ENCODE measurements at places on chromosomes 4 and X.

DNA sequence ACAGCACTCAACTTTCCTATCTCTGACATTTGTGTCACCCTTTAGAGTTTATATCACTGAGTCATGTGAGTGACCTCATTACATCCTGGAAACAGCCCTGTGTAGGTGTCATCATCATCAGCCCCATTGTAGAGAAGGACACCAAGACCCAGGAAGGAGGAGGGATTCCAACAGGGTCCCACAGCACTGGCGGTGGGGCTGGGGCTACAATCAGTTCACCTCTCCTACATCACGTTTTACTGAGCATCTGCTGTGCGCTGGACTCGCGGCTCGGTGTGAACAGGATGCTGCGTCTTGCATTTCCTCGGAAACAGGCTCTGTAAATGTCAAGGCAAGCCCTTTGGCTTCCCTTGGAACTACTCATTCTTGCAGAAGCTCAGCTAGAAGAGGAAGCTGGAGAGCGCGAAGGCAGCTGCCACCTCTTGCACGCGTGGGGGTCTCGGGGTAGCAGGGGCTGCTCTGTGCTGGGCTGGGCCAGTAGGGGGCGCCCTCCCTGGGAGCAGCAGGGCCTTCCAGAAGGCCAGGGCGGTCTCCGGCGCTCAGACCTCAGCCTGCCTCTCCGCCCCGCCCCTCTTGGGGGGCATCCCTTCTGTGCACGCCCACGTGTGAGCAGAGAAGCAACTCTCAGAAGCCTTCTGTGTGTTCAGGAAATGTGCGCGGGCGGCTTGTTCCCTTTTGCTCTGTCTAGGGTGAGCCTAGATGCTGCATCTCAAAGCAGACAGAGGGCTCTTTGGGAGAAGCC is 29.0 kb downstream of the REELD1 start:
- DNase-seq, result peak; percentile 41

GRCh38 chr4:103754844-103755243 is 35.1 kb upstream of the TACR3 start:
- no peak for DNase-seq

DNA sequence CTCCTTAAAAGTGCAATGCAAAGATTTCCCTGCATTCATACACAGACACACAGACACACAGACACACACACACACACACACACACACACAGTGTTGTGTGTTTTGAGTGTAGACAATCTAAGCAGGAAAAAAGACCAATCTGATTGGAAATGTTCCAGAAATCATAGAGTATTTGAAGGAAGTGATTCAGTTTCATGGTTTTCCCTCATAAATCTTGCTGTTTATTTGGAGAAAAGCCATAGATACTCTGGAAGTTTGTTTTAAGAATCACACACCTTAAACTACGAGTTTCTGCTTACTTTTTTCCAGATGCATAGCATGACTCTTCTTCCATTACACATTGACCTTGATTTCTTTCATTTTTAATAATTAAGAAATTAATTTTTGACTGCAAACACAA is 298.5 kb upstream of the BMP3 start:
- no peak for DNase-seq

DNA sequence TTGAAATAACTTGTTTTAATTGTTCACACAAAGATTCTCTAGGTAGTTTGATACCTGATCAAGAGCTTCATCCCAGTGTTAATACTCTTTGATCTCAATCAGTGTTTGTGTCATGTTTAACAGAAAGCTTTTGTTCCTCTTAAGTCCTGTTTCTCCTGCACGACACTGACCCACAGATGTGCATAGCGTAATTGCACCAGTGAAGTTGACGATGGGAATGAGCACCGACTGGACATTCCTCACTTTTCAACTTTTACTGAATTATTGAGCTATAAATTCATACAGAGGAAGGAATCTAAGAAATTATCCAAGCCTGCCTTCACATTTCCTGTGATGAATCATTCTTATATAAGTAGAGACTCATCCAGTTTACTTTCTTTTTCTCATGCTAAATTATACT is 878.7 kb upstream of the TENM3 start:
- DNase-seq, result no peak

DNA sequence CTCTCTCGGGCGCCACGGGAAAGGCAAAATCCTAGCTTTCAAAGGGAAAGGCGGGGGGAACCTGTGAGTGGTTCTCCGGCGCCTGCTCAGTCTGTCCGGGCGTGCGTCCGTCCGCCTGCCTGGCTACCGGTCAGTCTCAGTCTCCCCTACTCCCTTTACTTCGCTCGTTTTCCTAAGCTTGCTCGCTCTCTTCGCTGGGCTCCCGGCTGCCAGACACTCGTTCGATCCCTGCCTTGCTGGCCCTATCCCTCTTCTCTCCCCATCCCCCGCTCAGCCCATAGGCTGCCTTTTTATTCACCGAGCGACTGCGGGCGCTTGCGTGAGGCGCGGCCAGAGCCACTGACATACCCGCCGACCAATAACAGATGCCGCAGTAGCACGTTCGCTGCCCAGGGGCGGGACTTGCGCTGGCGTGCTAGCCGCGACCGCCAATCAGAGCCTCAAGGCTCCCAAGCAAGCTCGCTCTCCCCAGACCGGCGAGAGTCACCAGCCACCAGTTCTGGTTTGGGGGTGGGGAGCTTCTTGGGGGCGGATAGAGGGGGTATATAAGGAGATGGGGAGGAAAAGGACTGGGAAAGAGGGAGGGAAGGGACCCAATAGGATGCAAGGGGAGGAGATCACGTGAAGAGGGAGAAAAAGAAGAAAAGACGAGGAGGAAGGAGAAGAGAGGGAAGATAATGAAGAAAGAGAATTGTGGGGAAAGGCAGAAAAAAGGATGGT is 30.0 kb downstream of the ARHGEF9 start:
- DNase-seq, result peak; percentile 93

DNA sequence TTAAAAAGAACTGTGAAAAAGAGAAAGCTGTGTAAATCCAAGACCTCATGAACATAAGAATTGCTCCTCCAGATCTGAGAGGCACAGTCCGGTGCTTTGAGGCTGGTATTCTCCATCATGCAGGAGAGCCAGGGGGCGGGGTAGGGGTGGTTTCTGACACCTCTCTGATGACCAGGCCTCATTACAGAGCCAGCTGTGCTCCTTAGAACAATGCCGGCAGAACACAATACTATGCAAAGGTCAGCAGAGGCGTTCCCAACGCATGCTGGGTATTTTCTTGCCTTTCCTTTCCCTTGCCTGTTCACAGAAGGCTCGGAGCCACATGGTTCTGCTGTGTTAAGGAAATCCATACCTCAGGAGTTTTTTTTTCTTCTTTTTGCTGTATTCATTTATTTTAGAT is 91.2 kb upstream of the SOD3 start:
- no peak for DNase-seq

Data from DND-41 (cell line).